ENCODE measurements at places on chromosomes 12 and 14.

GRCh38 chr12:47704719-47705118 is 1.1 kb downstream of the RPAP3 start:
- DNase-seq = no peak

GRCh38 chr12:102808412-102808811 is 108.6 kb downstream of the PAH start:
- DNase-seq = no peak

- no peak for DNase-seq
Measured at GRCh38 chr14:68777644-68778043, 15.2 kb downstream of the ZFP36L1 start.

GRCh38 chr14:67620217-67620785 is 581 bp downstream of the ARG2 start:
- DNase-seq = no peak

DNA sequence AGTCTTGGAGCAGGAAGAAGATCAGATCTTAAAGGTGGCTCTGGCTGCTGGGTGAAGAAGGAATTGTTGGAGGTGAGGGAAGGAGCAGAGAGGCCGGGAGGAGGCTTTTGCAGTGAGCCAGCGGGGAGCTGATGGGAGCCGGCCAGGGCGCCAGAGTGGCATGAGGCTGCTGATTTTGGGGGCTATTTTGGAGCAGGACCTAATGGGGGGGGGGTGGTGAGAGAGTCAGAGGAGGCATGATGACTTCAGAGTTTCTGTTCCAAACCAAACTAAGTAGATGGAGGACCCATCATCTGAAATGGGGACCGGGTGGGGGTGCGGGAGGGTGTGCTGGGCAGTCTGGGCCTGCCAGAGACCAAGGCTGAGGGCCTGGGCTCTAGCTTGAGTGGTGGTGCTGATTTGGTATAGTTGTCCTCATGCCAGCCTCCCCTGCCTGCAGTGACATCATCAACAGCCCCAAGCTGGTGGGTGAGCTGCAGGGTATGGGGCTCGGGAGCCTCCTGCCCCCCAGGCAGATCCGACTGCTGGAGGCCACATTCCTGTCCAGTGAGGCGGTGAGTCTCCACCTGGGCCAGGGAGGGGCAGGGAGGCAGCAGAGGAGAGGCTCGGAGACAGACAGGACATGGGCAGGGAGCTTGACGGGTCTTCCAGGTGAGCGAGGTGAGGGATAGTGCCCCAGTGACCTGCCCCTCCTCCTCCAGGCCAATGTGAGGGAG is 6.2 kb downstream of the TNFAIP2 start:
- DNase-seq = no peak

GRCh38 chr12:48936379-48936979 is 11.2 kb upstream of the FKBP11 start:
- DNase-seq = peak; percentile 78

DNA sequence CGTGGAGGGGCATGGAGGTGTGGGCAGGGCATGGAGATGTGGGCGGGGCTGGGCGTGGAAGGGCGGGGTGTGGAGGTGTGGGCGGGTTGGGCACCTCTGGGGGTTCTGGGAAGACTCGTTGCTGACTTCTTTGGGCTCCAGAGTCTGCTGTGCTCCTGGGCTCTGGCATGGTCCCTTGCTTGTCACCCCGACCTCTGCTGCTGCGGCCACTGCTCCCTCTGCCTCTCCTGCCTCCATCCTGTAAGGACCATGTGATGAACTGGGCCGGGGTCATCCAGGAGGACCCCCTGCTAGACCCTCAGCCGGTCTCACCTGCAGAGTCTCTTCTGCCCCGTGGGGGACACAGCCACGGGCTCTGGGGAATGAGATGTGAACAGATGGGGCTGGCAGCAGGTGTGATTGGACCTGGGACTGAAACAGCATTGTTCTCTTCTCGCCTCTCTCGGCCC is 15.3 kb downstream of the NOC4L start:
- no peak for DNase-seq

GRCh38 chr12:64506955-64507354 is 55.0 kb downstream of the TBK1 start:
- DNase-seq = no peak

DNA sequence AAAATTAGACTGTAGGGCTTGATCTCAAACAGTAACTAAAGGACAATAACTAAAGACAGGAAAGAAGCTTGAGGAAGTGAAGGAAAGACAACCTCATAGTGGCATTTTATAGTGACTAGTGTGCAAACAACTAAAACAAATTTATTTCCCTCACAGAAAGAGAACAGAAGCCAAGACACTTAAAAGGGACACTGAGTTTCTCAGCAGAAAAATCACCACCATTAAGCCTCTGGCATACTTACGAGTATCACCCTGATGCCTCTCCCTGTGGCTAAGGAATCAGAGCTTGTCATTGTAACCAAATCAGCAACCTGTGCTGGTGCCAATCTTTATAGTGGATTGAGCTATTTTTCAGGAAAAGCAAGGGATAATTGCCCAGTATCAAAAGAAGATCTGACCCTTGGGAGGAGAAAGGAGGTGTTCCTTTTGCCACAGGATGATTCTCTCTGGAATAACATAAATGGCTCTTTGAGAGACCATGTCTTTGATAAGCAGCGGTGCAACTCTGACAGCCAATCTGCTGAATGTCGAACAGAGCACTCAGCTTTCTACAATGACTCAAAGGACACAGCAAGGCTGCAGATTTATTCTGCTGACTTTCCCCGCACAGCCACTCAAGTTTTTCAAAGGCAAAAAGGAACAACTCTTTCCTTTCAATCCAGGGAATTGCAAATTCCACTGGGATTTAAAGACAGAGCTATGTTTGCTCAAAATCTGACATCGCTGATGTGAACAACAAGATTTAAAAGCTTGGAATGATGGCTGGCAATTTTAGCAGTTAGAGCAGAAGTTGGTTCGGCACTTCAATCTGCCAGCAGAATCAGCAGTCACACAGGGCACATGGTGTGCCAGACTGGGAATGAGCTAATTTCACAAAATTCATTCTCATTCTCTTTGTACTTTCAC is 34.6 kb downstream of the ATF7 start:
- DNase-seq = no peak

DNA sequence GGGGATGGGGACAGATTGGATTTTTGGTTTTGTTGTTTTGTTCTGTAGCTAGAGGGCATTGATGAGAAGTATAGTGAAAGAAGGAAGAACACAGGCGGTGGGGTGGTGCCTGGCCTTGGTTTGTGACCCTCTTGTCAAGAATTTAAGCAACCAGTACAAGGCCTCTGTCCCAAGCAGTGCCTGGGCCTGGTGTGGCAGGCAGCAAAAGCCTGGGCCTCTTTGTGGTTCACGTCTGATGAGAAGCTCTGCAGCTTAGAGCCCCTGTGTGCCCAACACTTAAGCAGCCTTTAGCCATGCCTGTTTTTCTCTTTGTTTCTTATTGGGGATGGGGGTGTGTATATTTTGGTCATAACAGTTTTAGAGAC is 98.0 kb downstream of the PPP2R5C start:
- no peak for DNase-seq

DNA sequence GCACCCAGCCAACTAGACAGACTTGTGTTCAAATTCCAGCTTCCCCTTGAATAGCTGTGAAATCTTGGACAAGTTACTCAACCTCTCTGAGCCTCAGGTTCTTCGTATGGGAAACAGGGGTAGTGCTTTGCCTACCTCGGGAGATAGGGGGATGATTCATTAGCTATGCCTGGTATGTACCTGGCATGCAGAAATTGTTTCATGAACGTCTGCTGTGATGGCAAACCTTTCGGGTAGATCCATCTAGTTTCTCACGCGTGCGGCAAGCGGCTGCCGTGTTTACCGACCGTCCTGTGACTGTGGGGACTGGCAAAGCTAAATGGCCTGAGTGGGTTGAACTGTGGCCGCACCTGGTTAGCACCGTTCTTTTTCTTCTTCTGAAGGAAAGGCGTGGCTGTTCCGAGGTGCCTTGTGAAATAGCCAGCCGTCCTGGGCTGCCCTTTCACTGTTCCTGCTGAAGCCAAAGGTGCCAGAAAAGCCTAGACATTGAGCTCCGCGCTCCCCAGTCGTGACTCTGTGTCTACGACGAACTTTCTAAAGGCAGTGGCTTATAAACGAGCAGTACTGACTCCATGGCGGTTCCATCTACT is 40.6 kb upstream of the MED13L start:
- no peak for DNase-seq

GRCh38 chr12:99128246-99128802 is 483.2 kb downstream of the APAF1 start:
- no peak for DNase-seq

GRCh38 chr12:52903855-52904508 is 894 bp downstream of the KRT8 start:
- no peak for DNase-seq

DNA sequence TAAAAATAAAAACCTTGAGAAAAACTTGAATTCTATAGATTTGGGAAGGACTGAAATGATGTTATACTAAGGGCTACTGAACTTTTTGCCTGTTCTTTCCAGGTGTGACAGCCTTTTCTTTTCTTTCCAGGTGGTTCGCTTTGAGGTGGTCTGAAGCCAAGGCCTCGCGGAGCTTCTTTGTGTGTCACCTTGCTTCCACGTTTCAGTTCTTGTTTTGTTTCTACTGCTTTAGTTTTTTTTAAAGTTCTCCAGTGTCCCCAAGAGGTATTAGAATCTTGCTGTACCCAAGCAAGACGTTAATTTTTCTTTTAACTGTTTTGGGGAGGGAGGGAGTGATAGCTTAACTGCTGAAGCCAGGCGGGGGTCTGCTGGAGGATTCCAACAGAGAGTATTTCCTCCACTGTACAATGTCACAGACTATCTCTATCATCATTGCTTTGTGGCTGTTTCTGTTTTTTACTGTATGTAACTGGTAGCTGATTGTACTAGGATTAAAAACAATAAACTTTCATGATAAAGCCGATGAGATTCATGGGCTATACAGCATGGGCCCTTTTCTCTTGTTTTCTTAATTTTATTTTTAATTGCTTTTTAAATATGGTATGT is 40.2 kb downstream of the PROX2 start:
- no peak for DNase-seq

DNA sequence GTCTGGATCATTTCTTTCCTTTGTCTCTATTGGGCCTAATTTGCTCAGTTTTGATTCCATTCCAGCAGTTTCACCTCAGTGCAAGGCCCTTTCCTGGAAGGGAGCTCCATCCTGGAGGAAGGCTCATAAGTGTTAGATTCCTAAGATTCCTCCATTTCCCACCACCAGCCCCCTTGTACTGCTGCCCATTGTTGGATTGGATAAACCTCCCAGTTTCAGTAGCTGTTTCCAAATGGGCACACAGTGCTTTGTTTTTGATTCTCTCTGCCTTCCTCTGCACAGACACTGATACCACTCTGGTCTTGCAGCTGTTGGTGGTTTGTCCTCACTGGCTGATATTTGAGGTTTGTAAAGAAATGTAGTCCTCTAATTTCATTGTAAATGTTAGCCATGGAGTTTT is 158.9 kb downstream of the SLC15A5 start:
- DNase-seq = no peak

- no peak for DNase-seq
Measured at GRCh38 chr12:53696285-53696654, 20.4 kb upstream of the ATP5MC2 start.

DNA sequence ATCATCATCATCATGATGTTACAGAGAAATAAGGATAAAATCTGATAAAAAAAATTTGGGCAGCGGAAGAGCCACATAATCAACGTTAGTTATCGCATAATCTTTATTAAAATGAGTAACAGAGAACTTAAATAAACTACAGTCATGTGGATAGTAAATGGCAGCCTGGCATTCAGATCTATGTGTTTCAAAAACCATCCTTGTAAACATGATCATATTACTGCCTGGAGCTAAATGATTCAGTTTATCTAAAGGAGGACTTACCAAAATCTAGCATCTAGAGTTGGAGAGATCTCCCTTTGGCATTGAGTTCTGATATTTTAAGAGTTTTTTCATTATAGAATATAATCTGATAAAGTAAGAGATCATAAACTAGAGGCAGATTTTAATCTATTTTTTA is 200.1 kb upstream of the MGAT4C start:
- no peak for DNase-seq

- DNase-seq = no peak
Measured at GRCh38 chr14:53458368-53458814, 305.3 kb upstream of the DDHD1 start.

- no peak for DNase-seq
Measured at GRCh38 chr14:77562681-77563080, 53.8 kb downstream of the SPTLC2 start.

- DNase-seq = peak; percentile 7
Measured at GRCh38 chr12:28253161-28253641, 62.9 kb downstream of the CCDC91 start.

GRCh38 chr12:32895688-32896431 is 717 bp downstream of the PKP2 start:
- no peak for DNase-seq

- DNase-seq = no peak
Measured at GRCh38 chr12:18583655-18584054, 154.2 kb downstream of the PLCZ1 start.

DNA sequence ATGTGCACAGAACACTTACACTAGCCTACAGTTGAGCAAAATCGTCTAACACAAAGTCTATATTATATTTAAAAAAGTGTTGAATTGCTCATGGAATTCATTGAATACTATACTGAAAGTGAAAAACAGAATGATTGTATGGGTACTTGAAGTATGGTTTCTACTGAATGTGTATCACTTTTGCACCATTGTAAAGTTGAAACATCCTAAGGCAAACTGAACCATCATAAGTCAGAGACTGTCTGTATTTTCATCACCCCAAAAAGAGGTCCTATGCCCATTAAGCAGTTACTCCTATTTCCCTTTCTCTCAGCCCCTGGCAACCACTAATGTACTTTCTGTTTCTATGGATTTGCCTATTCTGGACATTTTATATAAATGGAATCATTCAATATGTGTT is 4.4 kb upstream of the AMIGO2 start:
- DNase-seq = no peak

DNA sequence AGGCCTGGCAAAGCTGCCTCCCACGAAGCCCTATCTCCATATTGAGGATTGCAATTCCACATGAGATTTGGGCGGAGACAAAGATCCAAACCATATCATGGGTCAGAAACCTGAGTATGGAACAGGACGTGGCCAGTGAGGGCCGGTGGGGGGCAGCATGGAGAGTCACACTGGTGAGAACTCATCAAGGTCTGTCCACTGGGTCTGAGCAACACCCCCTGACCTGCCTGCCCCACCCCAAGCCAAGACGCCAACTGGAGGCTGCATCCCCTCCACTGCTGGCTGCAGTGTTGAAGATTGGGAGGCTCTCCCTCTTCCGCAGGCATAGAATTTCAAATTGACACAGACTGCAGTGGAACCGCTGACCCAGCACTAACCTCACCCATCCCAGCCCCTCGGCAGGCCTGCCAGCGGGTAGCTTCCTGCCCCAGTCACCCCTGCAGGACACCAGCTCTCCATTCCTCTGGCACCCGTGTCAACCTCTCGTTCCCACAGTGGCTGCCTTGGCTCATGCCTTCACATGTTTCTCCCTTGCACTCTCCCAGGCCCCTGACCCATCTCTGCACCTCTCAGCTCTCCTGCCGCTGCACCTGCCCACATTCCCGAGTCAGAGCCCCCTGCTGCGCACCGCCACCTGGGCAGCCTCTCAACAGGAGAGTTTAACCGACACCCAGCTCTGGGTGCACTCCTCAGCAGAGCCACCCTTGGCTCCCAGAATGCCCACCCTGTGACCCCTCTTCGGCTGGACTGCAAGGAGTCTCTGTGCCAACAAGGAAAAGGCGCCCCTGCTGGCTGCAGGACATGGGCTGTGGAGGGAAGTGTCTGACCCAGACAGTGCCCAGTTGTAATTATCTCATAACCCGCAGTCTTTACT is 45.2 kb upstream of the PPP2R5C start:
- no peak for DNase-seq

Data from CD4-positive, alpha-beta T cell treated with Interleukin-6 at 100 ng/mL for 8 hours (primary cell).